NCI-H1092 treated with DMSO at 0.1 percent for 48 hours (cell line): ENCODE measurements at places on chromosomes 7 and 10.
A peak's percentile ranks its signal among the peaks of the same experiment; 100 is the strongest.

DNA sequence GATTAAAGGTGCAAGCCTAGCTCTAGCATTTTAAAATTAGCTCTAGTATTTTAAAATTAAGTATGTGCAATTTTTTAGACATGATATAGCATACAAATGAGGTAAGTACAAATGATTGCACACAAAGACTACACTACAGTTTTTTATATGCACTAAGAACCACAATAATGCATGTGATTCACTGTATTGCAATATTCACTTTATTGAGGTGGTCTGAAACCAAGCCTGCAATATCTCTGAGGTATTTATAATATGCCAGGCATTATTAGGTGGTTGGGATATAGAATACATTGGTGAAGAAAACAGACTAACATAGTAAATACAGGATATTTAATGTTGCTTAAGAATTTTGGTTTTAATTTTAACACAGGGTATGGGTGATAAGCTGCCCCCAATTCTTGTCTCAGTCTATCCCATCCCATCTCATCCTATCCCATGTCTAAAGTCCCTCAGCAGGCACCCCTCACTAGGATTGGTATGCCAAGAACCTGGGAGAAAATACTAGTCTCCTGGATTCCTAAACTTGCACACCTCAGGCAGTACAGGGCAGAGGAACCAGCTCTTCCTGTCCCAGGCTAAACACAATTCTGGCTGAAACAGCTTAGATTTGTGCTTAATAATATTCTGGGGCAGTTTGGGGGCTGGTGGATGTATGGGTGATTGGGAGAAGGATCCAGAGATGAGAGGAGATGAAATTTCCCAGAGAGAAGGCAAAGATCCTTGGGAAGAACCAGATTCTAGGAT, 90.4 kb downstream of the HIPK2 start:
- DNase-seq: no peak

DNA sequence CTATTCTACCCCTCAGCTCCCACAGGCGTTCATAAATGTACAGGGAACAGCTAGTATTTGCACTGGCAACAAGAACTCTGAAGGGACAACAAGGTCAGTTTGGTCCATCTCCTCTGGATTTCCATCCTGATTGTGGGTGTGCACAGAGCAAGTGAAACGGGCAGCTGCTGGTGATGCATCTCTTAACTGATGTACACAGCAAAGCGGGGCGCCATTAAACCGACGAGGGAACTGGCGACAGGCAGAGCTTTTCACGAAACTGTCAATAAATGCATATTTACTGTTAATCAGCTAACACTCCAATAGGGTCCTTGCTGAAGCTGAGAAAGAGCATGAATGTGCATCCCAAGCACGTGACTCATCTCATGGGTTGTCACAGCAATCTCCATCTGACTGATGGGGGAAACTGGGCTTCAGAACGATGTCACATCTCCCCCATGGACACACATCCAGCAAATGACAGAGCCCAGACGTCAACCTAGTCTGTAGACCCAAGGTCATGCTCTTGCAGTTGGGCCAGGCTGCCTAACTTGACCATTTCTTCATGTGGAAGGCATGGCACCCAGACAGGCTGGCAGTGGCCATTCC, 54.2 kb downstream of the FAM53B start:
- no peak for DNase-seq

DNA sequence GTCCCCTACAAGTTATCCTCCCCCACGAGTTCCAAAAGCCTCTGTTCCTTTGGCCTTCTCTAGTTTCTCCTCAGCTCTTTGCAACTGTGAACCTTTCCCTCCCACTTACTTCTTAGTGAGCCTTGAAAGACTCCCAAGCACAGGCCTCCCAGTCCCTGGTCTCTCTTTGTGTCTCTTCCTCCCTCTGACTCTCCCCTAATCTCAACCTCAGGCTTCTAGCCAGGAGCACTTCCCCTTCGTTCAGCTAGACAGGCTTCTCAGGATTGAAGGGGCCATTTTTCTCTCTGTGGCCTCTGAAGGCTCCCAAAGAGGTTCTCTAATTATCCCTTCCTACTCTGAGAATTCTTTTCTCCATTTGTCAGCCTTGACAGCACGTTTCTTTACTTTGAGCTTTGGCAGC, 50.2 kb upstream of the PHYHIPL start:
- no peak for DNase-seq

DNA sequence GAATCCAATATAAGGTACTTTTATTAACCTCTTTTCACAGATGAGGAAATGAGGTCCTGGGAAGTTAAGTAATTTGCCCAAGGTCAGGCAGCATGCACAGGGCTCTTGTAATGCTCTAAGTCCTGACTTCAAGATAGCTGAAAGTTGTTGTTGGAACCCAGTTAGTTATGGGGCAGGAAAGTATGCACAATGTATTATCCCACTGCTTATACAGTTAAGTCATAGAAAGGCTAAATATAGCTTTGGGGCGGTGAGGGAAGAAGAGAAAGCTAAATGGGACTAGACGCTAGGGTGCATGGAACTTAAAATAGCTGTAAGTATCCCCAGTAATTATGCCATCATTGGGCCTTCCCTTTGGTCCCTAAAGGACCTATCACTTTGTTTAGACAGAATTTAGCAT, 9.2 kb downstream of the GLCCI1 start:
- no peak for DNase-seq

DNA sequence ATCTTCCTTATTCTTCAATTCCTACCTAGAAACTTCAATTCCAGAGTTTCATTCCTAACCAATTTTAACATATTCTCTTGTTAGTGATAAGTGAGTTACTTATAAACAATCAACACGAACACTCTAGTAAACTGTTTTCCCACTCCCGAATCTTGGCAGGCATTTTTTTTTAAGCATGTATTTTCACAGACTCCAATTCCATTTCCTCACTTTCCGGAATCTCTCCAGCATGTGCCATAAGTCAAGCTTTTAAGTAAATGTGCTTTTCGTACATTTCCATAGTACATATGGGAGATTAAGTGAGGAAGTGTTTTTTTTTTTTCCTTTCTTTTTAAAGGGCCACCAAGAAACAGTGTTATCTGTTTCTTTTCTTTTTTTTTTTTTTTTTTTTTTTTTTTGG, 89.1 kb downstream of the FGFR2 start:
- no peak for DNase-seq

GRCh38 chr7:69967689-69968450, 369.6 kb downstream of the AUTS2 start:
- DNase-seq: no peak

- DNase-seq: no peak
Measured at GRCh38 chr7:47941136-47941844, 7.0 kb downstream of the PKD1L1 start.

GRCh38 chr10:76265441-76266113, 834.2 kb downstream of the LRMDA start:
- DNase-seq: no peak

GRCh38 chr10:12129222-12130111, at the start of gene SEC61A2:
TSS of gene SEC61A2 (plus strand) at chr10:12129677. CDS start at chr10:12129788, 111 bp downstream.
- peak; percentile 76 for DNase-seq

DNA sequence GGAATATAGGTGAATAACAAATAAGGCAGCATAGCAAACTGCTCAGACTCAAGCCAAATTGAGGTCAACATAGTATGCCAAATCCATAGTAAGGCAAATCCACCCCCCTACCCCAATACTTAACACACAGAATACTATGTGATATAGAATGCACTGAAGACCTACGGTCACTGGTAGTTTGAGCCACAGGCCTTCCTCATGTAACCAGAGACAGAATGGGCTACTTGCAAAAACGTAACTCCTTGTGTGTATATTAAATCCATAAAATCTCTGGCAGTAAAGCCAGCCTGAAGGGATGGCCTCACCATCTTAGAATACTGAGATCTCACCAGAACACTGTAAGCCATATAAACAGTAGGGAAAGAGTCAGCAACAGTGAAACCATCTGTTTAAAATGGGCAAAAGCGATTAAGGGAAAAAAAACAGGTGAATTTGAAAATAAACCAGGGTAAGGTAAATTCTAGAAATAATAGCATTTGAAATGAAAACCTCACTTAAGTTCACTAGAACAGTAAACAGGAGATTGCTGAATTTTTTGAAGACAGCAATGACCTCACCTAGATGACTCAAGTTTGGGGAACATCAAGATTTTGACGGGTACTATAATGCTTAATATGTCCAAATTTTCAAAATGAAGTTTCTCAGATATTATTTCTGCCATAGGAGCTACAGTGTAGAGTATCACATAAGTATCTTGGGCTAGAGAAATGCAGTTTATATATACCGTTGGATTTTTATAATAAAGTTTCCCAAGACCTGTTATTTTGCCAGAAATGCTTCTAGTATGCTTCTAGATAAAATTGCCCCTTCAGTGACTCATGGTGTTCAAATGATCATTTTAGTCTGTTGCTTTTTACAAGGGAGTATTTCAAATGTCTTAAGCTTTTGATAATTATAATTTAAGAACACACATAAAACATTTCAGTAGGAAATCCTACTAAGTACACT, 13.9 kb downstream of the HNRNPA2B1 start:
- no peak for DNase-seq

DNA sequence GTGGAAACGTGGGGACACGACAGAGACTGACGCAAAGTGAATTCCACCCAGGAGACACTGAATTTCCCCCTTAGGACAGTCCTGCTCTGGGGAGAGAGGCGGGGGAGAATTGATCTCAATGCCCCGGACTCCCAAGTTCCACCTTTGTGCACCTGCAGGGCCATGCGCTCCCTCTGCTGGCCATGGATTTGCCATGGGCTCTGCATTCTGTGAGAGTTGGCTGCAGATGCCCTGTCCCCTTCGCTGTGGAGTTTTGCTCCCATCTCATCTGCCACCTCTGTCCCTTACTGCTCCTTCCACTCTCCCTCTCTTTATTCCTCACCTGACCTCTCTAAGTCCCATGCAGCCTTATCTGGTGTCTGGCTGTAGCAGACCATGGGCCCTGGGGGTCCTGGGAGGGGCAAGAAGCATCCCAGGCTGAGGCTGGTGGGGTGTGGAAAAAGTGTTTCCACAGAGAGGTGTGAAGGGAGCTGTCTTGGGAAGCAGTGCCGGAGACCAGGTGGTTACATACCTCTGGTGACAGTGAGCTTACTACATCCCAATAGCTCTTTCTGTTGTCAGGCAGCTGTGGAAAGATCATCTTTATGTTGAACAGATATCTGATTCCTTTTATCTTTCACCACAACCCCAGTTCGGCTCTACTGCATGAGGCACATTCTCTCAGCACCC, 14.3 kb downstream of the GHRHR start:
- peak; percentile 33 for DNase-seq
